ENCODE measurements at places on chromosomes 12 and 14. TPM values are rescaled to one million over a fixed set of nuclear protein-coding genes. Genes with fewer than 3 reads are reported as not detected.

Gene LRRC10
- total RNA-seq = not detected

Gene KLHDC1
- 4.0 TPM for total RNA-seq

Gene ZBTB42
- total RNA-seq = 1.00 TPM

Gene PTGDR
- total RNA-seq = under 0.01 TPM

Gene SLCO1B1
- not detected for total RNA-seq

Gene GNB3
- 0.92 TPM for total RNA-seq

Gene SLC7A8
- 2.3 TPM for total RNA-seq

Gene SSPN
- total RNA-seq = 24.6 TPM

Gene TNFAIP2
- 114 TPM for total RNA-seq

Gene CFAP54
- 1.4 TPM for total RNA-seq

Gene PLBD1
- 1.1 TPM for total RNA-seq

Gene FOXA1
- not detected for total RNA-seq

Gene TPH2
- not detected for total RNA-seq

Gene FAIM2
- 5.5 TPM for total RNA-seq

Gene BCAT1
- total RNA-seq = 136 TPM

Gene KRT2
- not detected for total RNA-seq

Gene FOXN4
- not detected for total RNA-seq

Gene CDK4
- 210 TPM for total RNA-seq
